ENCODE measurements at places on chromosomes 11 and 22.

DNA sequence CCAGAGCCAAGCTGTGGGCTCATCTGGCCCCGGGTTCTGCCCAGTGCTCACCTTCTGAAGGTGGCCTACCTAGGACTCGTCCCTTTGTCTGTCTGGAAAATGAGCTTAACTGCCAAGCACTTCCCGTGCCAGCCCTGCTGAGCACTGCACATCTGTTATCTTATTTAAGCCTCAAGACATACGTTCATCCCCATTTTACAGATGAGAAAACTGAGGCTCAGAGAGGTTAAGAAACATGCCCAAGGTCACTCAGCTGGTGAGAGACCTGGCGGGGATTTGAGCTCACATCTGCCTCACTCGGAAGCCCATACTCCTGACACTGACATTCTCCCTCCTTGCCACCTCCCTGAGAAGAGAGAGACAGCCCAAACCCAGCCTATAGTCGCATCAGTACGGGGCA lies 226.2 kb downstream of the MN1 start:
- DNase-seq: no peak

DNA sequence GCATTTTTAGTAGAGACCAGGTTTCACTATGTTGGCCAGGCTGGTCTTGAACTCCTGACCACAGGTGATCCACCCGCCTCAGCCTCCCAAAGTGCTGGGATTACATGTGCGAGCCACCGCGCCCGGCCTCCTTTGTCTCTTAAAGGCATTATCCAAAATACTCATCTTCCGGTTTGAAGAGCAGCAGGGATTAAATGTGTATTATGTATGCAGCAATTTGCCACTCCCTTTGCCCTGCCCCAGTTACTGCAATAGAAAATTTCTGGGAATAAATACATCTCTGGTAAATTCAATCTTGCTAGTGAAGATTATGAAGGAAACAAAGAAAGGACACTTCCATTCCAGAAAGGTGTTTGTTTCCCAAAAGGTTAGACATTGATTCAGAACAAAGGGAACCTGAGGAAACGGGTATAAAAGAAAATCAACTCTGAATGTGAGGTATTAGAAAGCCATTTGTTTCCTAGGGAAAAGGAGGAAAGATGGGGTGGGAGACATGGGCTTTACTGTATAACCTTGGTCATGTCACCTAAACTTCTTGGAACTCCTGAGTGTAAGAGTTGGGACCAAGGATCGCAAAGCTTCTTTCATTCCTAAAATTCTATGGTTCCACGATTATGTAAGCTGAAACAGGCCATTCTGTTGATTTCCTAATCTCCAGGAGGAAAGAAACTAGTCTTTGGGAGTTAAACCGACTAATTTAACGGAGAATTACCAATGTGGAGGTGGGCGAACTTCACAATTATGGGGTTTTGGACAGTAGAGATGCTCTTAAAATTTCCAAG lies 959 bp upstream of the HIPK3 start:
- DNase-seq: peak; percentile 49

GRCh38 chr22:37525073-37525745 lies 6.0 kb upstream of the CARD10 start:
- peak; percentile 98 for DNase-seq

DNA sequence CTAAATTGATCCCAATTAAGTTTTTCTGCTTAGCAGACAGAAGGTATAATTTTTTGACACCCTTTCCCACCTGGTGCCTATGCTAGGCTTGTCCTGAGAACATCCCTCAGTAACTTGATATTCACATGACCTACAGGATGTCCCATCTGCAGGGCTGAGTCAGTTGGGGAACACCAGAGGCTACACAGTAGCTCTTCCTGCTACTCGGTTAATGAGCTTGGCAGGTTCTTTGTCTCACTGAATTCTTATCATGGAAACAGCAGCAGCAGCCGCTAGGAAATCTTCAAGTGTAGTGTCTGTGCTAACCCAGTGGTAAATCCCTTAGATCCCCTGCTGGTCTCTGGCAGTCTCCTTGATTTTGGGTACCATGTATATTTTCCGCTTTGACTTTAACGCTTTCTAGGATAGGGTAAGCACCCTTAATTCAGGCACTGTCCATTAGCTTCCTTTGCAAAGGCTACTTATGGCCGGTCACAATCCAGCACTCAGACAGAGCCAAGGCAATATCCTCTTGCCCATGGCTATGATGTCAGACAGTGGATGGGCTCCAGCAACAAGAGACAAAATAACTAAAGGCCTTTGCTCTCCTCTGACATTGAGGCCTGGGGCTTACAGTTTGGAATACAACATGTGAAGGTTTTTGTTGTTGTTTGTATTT lies 8.5 kb downstream of the MRPL16 start:
- DNase-seq: peak; percentile 62

GRCh38 chr11:117883063-117883462 lies 6.6 kb upstream of the FXYD6 start:
- no peak for DNase-seq

GRCh38 chr11:123206791-123207434 lies 11.9 kb upstream of the CLMP start:
- no peak for DNase-seq

GRCh38 chr22:31199187-31199586 lies 12.9 kb upstream of the LIMK2 start:
- no peak for DNase-seq

DNA sequence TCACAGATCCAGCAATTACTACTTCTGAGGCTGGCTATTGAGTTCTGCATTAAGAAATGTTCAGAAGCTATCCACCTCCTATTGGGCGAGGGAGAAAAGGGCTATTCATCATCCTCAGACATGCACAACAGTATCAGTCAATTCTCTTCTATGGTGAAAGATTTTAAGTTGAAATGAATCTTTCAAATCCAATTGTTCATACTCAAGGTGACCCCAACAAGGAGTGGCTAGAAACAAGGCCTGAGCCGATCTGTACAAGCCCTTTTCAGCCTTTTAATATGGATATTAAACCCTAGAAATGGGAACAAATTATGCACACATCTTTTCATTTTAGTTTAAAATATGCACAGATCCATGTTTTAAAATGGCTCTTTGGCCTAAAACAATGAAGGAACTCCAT lies 303.5 kb upstream of the PITPNB start:
- no peak for DNase-seq

GRCh38 chr11:84212468-84213390 lies 926.6 kb upstream of the CCDC90B start:
- no peak for DNase-seq

GRCh38 chr11:62540804-62541701 lies 5.6 kb downstream of the AHNAK start:
- DNase-seq: peak; percentile 54

DNA sequence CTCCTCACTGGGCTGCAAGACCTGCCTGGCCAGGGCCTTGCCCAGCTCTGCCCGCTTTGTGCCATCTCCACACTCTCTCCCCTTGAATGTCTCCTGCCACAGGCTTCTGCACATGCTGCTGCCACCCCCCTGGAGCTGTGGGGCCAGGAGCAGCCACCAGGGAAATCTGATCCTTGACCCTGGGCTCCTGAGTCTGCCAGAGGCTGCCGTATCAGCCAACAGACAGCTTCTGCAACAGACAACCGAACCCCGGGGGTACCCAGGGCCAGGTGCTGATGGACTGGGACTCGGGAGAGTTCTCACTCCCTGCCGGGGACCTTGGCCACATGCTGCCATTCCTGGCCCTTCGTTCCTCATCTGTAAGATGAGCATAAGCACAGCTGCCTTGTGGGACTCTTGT lies 3.3 kb upstream of the PPARA start:
- DNase-seq: no peak

DNA sequence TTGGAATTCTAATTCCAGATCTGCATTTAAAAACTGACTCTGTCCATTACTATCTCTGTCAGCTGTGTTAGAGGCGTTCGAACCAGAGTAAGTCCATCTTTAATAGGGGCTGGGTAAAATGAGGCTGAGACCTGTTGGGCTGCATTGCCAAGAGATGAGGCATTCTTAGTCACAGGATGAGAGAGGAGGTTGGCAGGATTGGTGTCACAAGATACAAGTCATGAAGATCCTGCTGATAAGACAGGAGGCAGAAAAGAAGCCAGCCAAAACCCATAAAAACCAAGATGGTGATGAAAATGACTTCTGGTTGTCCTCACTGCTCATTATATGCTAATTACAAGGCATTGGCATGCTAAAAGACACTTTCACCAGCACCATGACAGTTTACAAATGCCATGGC lies 356.3 kb upstream of the ISX start:
- no peak for DNase-seq

DNA sequence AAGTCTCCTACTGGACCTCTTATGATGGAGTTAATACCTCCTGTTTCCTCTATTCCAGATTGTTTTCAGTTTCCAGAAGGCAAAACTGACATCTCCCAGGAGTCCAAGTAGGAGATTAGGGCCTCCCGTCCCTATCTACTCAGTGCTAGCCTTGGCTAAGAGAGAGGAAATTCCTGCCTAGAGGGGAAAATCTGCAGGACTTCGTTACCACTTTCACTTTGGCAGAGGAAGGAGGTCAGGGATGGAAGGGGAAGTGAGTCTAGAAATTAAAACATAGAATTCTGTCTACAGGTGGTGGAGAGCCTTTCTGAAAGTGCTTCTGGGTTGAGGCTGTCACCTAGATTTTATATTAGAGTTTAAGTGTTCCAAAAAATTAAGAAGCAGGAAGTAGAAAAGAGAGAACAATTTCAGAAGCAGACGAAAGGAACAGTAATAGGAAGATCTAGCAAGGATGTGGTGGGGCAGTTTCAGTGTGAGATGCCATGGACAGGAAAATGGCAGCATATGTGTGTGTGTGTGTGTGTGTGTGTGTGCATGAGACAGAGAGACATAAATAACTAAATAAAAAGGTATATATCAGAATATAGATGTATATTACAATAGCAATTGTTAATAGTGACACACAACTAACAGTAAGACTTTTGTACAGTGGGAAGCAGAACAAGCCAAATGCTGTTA lies 2.4 kb upstream of the TRIM68 start:
- DNase-seq: peak; percentile 23

GRCh38 chr22:25777411-25777810 lies 35.4 kb downstream of the MYO18B start:
- no peak for DNase-seq

DNA sequence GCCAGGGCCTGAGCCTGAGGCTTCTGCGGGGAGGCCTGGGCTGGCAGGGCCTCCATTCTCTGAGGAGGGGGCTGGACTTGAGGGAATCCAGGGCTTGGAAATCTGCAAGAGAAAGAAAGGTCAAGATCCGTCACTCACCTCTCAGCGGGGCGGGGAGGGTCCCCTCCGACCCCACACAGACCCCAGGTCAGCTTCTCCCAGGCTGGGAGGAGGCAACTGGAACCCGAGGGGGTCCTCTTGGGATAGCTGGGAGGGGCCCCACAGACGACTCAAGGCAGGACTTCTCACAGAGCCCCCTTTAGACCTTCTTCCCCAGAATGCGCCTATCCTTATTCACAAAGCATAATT lies 11.0 kb downstream of the TNKS1BP1 start:
- DNase-seq: no peak

GRCh38 chr22:29856496-29856895 lies 18.4 kb upstream of the ASCC2 start:
- no peak for DNase-seq

DNA sequence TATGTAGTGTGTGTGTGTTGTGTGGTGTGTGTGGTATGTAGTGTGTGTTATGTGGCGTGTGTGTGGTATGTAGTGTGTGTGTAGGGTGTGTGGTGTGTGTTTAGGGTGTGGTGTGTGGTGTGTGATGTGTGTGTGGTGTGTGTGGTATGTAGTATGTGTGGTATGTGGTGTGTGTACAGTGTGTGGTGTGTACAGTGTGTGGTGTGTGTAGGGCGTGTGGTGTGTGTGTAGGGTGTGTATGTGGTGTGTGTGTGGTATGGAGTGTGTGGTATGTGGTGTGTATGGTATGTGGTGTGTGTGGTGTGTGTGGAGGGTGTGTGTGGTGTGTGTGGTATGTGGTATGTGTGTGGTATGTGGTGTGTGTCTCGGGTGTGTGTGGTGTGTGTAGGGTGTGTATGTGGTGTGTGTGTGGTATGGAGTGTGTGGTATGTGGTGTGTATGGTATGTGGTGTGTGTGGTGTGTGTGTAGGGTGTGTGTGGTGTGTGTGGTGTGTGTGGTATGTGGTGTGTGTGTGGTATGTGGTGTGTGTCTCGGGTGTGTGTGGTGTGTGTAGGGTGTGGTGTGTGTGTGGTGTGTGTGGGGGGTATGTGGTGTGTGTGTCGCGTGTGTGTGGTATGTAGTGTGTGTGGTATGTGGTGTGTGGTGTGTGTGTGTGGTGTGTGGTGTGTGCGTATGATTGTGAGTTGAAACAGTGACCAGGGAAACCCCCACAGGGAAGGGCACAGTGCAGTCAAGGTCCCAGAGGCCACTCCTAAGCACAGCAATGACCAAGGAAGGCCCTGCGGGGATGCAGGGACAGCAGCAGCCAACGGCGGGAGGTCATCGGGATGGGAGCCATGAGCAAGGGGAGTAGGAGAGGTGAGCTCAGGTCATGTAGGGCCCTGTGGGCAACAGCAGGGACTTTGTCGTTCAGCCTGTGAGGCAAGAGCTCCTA lies 2.9 kb upstream of the PPP6R2 start:
- peak; percentile 34 for DNase-seq

DNA sequence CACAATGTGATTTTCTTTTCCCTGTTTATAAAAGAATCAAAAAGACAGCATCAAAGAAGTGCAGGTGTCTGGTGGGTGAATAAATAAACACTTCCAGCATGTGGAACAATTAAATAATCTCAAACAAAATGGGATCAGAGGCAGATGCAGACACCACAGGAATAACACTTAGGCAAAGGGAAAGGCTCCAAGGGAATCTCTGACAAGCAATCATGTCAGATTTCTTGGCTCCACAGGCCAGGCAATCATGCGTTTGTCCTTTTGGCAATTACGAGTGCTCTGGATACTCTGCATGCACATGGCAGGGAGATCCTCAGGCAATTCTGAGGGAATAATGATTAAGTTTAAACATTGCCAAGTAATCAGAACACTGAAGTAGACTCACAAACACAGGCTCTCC lies 403.5 kb upstream of the LUZP2 start:
- no peak for DNase-seq

DNA sequence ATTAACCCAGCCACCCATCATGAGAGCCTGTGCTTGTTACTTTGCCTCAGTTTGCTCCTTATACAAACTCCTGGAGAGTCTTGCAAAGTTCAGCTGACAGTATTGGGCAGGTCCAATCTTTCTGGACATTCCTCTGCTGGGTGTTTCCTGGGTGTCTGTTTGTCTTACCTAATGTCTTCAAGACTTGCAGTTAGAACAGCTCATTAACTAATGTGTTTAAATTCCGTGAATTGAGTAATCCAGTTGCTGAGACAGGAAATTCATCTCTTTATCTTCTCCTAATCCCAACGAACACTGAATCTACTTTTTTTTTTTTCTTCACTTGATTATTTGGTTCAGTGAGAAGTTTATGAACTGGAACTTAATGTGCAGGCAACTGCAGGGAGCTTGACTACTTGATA lies 20.6 kb downstream of the BCO2 start:
- peak; percentile 55 for DNase-seq

Measured in GM23248 (cell line).